ENCODE measurements at places on chromosomes 4 and X.

- no peak for DNase-seq
Observed at GRCh38 chr4:169110633-169111032, 100.6 kb upstream of the CBR4 start.

- no peak for DNase-seq
Observed at GRCh38 chr4:85829276-85830051, 354.5 kb downstream of the ARHGAP24 start.

- no peak for DNase-seq
Observed at GRCh38 chrX:24629701-24630100, 17.4 kb downstream of the PCYT1B start.

GRCh38 chr4:110793890-110794554 lies 171.1 kb upstream of the PITX2 start:
- DNase-seq: no peak

DNA sequence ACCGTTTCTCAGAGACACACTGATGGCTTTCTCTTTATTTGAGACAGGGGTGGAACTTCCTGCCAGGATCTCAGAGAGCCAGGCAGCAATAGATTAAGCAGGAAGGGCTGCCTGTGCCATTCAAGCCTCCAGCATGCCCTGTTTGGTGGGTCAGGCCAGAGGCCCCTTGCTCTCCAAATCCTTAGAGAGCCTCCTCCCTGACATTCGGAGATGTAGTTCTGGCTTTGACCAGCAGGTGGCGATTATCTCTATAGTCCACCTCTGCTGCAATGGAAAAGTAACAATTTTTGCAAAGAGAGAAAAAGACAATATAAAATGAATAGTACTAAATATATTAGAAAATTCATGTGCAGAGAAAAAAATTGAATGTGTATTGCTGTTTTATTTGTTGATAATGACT lies 93.9 kb downstream of the NXF2B start:
- no peak for DNase-seq

DNA sequence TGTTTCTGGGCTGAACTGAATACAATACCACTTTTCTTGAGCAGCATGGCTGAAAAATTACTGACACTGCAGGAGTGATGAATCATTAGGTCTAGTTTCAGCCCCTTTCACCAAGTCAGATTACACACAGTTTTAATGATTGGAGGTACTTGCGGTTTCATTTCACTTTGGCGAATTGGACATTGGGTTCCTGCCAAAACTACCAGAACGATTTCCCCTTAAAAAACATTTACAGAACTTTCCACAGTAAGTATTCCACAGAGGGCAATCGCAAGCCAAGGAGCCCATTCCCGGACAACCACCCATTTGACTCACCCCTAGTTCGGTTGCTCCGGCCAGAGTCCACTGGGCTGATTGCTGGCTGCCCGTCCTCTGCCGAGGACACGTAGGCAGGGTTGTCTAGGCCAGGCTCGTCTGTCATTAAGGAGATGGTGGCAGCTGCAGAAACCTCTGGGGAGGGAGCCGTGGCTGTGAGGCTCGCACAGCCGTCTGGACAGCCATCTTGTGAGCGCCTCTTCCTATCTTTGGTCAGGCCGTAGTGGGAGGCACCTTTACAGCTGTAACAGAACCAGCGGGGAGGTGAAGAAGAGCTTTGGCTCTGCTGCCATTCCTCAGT lies 83.5 kb downstream of the LNX1 start:
- DNase-seq: no peak

GRCh38 chr4:3792813-3793212 lies 26.6 kb downstream of the ADRA2C start:
- no peak for DNase-seq

DNA sequence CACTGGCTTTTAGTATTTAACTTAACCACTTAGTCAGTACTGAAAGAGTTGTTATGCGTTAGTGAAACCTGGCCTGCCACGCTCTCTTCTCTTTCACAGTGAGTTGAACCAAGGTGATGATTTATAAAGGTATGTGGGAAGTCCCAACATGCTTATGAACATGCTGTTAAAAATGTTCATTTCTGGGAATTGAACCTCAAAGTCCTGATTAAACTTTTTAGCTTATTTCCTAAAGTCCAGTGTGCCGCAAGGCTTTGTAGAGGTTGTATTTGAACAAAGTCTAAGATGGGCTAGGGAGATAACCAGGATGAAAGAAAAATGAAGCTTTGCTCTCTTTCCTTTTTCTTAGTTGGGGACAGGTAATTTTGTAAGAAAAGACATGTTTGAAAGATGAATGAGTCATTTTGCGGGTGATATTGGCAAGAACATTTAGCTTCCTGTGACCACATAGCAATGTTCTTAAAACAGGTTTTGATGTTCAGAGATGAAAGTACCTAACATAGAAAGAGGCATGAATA lies 270.3 kb downstream of the DTHD1 start:
- no peak for DNase-seq

DNA sequence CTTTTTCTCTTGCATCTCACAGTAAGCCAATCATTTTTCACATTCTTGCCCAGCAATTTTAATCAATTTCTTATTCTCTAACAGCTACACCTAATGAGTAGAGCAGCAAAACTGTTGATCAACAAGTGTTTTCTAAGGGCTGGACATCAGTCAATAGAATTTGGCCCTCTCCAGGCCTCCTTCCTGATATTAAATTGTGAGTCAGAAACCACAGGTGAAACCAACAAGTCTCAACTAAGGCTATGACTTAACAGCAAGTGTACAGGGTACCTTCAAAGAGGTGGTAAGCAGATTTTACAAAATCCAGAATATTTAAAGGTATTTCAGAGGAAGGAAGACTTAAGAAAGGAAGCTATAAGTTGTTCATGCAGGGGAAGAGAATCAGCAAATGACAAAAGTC lies 156.5 kb upstream of the ARHGAP24 start:
- DNase-seq: no peak

- no peak for DNase-seq
Observed at GRCh38 chrX:40202456-40202855, 104.7 kb upstream of the BCOR start.

Data from hippocampal formation (tissue), 2 donors.